ENCODE measurements at places on chromosomes 12 and 14. TPM values are rescaled to one million over a fixed set of nuclear protein-coding genes. Genes with fewer than 3 reads are reported as not detected.

DNA sequence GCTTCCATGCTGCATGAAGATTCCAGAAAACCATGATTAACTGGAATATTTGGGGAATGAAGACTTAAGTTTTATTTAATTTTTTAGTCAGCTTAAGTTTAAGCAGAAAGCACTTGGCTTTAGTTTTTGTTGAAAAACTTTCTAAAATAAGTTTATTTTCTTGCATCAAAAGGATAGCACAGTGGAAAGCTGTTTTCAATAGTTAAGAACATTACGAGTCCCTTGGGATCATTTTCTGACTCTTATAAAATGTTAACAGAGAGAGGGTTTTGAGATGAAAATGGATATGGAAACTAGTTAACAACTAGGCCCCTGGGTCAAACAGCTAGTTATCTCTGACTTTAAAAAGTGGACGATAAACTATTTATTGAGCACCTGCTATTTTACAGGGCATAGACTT lies 181.9 kb upstream of the SLC38A2 start:
- no peak for DNase-seq

- DNase-seq, result peak; percentile 41
These were observed 1.7 kb downstream of the PPM1H start for GRCh38 chr12:62933220-62933601.

GRCh38 chr14:99450266-99450665 lies 30.4 kb downstream of the SETD3 start:
- DNase-seq, result no peak

GRCh38 chr14:34049790-34050189 lies 98.9 kb upstream of the EGLN3 start:
- DNase-seq, result no peak

CRY1 gene
- 14.3 TPM for total RNA-seq

OAS1 gene
- total RNA-seq, result 24.5 TPM

- no peak for DNase-seq
These were observed 25.0 kb upstream of the NPAS3 start for GRCh38 chr14:32913725-32914124.

TMEM233 gene
- not detected for total RNA-seq

DNA sequence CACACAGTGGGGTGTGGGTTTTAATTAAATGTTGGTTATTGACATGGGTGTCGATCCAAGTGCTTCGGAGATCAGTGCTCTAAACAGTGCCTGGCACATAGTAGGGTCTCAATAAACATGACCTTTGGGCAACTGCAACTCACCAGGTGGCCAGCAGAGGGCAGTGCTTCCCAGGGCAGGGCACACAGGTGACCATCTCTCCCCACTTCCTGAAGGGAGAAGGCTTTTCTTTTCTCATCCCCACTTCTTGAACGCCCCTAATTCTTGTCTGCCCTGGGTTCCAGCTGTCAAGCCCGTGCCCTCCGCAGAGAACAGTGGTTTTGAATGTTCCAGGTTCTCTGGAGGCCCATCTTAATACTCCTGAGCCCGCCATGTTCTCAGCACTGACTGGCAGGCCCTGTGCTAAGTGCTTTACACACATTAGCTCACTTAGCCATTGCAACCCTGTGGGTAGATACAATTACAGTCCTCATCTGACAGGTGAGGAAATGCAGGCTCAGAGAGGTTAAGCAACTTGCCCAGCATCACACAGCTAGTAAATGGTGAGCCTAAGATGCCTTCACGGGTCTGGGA lies 16.3 kb downstream of the RAPGEF3 start:
- peak; percentile 40 for DNase-seq

PFDN5 gene
- 477 TPM for total RNA-seq

DNA sequence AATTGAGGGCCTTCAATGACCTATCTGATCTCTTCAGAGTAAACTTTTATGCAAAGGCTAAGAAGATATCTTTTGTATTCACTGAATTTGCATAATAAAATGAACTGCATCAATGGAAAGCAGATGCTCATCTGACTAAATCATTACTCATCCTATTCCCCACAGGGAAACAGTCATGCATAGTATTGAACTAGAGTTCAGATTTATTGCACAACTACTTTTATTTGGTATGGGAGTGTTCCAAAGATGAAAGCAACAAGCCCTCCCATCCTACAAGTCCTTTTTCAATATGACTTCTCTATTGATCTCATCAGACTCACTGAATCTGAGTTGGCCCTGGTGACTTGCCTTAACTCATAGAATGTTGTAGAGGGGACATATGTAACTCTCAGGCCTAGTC lies 159.8 kb downstream of the KITLG start:
- no peak for DNase-seq

SRRM4 gene
- under 0.01 TPM for total RNA-seq

- no peak for DNase-seq
These were observed 592.5 kb upstream of the USP15 start for GRCh38 chr12:61667676-61668075.

DNA sequence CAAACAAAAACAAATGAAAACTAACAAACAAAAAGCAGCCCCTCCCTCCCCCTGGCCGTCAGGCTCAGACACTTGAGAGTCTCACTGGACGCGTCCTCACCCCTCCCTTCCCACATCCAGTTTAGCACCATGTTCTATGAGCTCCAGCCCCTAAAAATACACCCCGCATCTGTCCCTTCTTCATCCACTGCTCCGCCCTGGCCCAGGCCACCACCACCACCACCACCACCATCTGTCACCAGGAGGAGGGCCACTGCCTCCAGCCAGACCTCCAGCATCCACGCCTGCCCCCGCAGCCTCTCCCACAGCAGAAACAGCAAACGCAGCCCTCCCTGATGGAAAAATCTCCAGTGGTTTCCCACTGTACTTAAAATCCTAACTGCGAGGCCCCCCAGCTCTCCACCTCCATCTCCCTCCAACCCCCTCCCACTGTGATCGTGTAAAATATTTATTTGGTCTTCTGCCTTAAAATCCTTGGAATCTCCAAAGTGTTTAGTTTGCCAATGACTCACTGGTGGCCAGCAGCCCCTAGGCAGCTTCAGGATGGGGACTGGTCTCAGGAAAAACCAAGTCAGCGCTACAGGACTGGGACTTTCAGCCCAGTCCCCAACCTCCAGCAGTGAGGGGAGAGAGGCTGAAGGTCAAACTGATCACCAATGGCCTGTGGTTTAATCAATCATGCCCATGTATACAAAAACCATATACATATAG lies 95.1 kb downstream of the SCARB1 start:
- DNase-seq, result no peak

DNA sequence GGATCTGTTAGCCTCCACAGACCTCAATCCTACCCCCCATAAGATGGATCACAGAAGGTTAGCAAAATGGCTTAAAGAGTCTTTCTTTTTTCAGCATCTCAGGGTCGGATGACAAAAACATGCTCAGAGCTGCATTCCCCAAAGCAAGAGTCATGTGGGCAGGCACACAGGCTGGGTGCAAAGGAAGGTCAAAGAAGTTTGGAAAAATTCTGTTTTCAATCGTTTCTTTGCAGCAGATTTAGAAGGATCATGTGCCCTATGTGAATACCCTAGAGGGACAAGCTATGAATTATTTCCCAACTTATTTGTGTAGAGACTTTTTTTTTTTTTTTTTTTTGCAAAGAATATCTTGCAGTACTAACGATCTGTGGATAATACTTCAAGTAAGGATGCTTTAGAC lies 845.4 kb downstream of the VRK1 start:
- DNase-seq, result no peak

DNA sequence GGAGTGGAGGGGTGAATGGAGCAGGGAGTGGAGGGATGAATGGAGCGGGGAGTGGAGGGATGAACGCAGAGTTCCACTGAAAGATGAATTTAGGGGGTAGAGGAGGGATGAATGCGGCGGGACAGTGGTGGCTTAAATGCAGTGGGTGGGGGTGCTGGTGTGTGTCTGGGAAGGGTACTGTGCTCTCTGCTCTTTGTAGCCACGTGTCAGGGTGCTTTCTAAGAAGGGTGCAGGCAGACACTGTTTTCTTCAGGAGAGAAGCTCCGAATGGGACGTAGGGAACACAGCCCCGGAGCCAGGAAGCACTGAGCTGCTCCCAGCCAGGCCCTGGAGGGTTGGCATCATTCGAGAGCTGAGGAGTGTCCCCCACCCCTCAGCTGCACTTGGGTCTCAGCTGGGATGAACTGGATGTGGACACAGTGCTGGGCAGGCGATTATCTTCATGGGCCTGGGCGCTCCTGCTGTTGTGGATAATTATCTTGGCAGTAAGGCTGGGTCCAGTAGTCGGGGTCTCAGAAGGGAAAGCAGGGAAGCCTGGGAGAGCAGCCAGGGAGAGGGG lies 9.5 kb upstream of the CEP170B start:
- no peak for DNase-seq

LMNTD1 gene
- not detected for total RNA-seq

INHBE gene
- total RNA-seq, result not detected

DNA sequence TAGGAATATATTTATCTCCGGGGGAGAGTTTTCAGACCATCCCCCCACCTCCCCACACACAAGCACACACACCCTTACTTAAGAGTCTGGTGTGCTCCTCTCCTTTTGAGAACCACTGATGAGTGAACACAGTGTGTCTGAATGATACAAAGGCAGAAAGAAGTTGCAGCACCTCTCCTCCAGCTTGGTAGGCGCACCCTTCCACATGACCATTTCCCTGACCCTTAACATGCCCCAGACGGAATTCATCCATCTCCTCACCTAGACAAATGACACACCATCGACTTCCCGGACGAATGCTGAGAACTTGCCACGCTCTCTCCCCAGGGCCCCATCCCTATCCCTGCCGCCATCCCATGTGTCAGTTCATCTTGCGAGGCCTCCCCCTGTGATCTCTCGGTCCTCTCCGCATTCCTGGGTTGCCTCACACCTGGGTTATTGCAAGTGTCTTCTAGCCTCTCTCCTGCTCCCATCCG lies 3.9 kb downstream of the TNFRSF1A start:
- no peak for DNase-seq

- no peak for DNase-seq
These were observed 171.9 kb downstream of the BMP4 start for GRCh38 chr14:53784688-53785087.

GRCh38 chr12:54522243-54522642 lies 24.7 kb downstream of the NCKAP1L start:
- no peak for DNase-seq

DNA sequence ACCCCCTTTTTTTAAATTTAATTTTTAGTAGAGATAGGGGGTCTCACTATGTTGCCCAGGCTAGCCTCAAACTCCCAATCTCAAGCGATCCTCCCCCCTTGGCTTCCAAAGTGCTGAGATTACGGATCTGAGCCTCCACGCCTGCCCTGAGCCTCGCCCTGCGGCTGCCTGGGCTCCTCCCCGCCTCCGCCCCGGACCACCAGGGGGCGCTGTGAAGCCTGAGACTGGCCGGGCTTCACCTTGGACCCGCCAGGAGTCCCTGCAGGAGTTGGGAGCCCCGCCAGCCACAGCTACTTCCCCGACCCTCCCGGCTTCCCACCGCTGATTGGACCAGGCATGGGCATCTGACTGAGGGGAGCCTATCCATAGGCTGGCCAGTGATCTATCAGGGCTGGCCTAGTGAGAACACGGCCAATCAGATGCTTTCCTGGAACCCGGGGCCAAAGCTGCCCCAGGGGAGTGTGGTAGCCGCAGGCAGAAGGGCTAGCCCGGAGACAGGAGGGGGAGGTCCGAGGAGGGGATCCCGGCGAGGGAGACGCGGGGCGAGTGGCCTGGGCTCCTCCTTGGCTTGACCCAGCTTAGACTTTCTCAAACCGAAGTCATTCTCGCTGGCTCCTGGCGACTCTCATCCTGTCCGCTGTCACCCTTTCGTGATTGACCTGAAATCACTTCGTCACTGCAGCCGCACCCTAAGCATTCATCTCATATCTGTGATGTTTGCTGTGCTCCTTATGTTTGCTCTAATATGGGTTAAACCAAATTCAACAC lies 15.1 kb upstream of the ANKRD9 start:
- peak; percentile 98 for DNase-seq

- peak; percentile 80 for DNase-seq
These were observed 15.0 kb downstream of the ZFYVE21 start for GRCh38 chr14:103730490-103731035.

TAS2R42 gene
- total RNA-seq, result not detected

KLRF1 gene
- under 0.01 TPM for total RNA-seq

GRCh38 chr14:76581592-76581991 lies 179.7 kb upstream of the VASH1 start:
- no peak for DNase-seq

EXOC3L4 gene
- 0.27 TPM for total RNA-seq

DNA sequence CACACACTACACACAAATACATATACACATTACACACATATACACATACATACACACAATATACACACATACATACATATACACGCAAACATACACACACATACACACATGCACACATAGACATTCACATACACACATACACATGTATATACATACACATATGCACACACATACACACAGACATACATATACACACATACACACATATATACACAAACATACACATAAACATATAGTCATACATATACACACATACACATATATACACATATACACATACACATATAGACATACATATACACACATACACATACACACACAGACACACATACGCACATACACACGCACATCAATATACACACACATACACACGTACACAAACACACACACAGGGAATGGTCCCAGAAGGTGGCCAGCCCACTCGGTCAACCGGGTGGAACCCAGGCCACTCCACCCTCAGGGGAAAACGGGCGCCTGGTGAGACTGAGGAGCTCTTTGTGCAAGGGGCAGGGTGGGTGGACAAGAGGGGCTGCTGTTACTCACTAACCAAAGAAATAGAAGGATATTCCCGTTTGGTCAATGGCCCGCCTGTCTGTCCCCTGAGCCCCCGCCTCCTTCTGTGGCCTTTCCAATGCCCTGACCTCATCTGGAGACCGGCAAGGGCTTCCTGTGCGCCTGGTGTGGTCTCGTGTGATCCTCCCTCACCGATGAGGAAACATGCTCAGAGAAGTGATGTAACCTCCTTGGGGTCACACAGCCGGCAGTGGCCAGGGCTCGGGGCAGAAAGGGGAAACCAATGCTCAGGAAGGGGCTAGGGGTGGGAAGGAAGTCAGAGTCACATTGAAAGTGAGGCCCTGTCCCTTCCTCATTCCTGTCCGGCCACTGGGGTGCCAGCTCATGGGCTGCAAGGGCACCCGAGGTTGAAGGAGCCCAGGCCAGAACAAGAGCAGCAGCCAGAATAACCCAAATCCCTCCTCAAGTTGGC lies 5.3 kb downstream of the TRPV4 start:
- DNase-seq, result no peak
